ENCODE measurements at places on chromosomes 7 and 10. TPM values are rescaled to one million over a fixed set of nuclear protein-coding genes. Genes with fewer than 3 reads are reported as not detected.

CHAT gene
- not detected for total RNA-seq

EIF3A gene
- total RNA-seq, result 146 TPM

SEMA3D gene
- total RNA-seq, result 19.4 TPM

ZC3HAV1 gene
- 43.0 TPM for total RNA-seq

NRG3 gene
- not detected for total RNA-seq

DNA sequence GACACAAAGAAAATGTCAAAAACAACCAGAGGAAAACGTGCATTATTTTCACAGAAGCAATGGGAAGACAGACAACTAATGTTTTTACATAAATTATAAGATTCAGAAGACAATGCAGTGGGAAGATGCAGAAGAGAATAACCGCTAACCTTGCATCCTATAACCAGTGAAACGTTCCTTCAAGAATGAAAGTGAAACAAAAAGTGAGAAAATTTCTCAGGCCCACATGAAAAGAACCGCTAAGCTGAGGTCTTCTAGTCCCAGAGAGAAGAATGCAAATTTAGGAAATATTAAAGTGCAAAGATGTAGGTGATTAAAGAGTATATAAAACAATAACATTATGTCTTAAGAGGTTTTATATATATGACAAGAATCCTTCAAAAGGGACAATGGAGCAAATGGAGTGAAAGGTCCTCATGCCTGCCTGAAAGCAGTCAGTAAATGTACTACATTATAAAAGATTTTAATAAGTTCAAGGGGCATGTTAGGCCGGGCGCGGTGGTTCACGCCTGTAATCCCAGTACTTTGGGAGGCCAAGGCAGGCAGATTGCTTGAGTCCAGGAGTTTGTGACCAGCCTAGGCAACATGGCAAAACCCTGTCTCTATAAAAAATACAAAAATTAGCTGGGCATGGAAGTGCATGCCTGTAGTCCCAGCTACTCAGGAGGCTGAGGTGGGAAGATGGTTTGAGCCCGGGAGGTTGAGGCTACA, 43.1 kb upstream of the DDC start:
- no peak for DNase-seq

DNA sequence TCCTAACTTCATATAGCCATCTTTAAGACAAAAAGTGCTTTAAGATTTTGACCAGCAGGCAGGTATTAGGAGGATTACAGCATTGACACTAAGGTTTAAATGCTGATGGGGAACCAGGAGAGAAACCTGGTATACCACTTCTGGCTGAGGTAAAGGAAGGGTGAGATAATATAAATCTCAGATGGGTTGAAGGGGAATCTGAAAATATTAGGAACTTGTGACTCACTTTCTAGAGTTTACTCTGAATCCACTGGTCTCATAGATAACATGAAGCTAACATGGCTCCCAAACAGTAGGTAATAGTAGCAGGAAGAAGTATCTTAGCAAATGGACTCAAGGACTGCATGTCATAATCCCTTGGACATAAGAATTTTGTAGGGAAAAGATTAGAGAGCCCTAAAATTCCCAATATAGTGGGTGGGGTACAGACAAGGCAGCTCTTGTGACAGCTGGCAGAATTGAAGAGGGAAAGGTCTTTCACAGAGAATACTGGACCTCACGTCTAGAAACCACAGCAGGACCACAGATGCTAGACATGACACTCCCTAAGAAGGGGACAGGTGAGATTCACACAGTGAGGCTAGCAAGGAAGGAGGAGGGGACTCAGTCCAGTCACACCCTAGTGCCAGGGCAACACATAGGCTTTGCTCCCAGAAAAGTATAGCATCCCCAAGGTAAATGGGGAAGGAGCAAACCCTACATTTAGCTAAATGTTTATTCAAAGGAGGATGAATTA, 3.5 kb downstream of the PTTG1IP2 start:
- DNase-seq, result no peak

DNA sequence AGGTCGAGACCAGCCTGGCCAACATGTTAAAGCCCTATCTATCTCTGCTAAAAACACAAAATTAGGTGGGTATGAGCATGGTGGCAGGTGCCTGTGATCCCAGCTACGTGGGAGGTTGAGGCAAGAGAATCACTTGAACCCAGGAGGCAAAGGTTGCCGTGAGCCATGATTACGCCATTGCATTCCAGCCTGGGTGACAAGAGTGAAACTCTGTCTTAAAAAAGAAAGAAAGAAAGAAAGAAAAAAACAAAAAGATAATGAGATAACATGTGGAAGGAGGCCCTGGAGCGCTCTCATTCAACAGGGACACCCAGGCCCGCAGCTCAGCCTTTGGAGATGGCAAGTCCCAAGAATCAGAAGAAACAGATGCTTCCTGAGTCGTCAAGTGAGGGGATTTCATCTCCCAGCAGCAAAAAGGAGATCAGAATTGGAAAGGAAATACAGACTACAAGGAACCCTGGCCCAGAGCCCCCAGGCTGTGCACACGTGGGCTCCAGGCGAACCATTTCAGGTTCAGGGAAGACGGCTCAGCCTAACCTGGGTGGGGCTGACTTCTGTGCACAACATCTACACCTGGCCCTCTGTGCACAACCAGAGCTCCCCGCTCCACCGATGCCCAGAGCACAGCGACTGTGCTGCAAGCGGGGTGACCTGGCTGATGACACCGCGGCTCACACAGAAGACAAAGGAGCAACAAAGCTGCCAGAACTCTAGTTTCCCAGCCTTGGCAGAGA, 33.3 kb downstream of the GNA12 start:
- DNase-seq, result no peak

DNA sequence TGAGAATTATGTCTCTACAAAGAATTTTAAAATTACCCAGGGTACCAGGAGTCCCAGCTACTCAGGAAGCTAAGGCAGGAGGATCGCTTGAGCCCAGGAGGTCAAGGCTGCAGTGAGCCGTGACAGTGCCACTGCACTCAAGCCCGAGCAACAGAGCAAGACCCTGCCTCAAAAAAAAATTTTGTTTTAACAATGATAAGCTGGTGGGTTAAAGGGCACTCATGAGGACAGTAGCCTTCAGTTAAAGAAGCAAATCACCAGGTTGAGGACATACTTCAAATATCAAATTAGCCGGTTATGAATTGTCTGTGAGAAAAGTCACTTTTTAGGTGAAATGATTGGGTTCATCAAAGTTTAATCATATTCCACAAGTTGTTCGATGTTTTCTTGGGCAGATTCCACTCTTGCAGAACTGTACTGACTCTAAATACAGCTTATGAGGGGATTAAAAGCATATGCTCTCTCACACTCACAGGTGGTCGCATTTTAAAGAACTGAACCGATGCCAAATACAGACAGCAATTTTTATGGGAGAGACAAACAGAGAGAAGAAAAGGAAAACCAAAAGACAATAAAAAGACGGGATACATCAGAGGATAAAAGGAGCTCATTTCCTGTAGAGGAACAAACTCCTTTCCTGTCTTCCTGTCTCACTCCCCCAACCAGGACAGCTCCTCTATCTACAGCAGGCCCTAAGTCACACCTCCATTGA, 582.8 kb upstream of the NRP1 start:
- no peak for DNase-seq

DNA sequence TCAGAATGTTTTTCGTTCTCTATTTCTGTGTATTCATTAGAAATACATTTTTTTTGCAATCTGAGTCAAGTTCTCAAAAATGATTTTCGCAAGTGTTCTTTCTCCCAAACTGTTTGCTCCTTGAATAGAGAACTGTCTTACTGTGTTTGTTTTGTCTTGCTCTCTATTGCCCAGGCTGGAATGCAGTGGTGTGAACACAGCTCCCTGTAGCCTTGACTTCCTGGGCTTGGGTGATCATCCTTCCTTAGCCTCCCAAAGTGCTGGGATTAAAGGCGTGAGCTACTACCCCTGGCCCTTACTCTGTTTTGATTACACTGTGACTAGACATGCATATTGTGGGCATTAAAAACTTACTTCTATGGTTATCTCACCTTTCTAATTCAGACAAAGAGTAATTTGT, 56.7 kb downstream of the LUC7L2 start:
- DNase-seq, result no peak

DNA sequence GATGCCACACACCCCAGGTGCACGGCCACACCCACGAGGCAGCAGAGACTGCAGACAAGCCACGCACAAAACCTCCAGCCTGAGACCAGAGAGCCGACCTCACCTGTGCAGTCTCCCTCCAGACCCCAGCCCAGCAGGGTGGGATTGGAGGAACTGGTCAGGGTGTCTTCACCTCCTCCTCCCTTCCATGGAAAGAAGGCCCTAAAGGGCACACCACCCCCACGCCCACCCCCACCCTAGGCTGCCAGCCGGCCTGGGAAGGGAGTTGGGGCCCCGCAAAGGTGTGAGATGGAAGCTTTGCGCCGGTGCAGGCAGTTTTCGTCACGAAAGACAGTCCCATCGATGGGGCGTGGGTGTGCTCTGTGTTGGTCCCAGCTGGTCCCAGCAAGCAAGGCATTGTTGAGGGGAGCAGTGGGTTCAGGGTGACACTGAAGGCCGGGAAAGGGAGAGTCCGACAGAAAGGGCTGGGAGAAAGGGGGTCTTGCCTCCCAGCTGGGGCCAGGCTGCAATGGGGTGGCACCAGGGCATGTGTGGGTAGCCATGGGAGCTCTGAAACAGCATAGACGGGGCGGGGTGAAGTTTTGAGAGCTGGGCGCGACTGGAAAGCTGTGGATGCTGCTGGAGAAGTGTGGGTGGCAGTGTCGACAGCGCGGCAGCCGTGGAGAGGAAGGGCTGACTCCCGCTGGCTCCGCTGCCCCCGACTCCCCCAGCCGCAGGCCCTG, 349.2 kb downstream of the GLRX3 start:
- no peak for DNase-seq

GRCh38 chr7:50757703-50758390, 24.8 kb downstream of the GRB10 start:
- no peak for DNase-seq

- no peak for DNase-seq
Observed at GRCh38 chr10:8129438-8129837, 75.0 kb downstream of the GATA3 start.

GRCh38 chr7:94045581-94045980, 41.4 kb upstream of the BET1 start:
- no peak for DNase-seq

- no peak for DNase-seq
Observed at GRCh38 chr7:129090300-129090907, 35.5 kb upstream of the TNPO3 start.

DNA sequence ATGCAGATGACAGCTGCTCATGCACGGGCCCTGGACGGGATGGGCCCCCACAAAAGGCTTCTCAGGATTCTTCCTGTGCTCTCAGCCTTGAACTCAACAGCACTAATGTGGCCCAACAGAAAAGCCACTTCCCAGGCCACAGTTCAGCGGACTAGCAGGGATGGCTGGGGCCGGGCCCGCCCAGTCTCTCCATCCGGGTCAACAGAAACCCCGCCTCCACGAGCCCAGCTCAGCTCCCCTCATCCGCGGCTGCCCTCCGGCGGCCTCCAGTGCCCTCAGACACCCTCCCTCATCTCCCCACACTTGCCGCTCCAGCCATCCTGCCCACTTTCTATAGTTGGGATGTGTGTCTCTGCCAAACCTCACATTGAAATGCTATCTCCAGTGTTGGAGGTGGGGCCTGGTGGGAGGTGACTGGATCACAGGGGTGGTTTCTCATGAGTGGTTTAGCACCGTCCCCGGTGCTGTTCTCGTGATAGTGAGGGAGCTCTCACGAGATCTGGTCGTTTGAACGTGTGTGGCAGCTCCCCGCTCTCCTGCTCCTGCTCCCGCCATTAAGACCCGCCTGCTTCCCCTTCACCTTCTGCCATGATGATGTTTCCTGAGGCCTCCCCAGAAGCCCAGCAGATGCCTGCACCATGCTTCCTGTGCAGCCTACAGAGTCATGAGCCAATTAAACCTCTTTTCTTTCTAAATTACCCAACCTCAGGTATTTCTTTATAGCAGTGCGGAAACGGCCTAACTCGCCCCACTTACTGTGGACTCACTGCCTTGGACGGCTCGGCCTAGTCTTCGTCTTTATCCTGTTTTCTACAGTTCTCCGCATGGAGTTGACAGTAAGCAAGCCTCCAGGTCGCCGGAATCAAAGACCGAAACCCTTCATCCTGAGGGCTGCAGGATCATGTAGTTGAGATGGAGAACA, 169.9 kb upstream of the RNF32 start:
- DNase-seq, result peak; percentile 81

DNA sequence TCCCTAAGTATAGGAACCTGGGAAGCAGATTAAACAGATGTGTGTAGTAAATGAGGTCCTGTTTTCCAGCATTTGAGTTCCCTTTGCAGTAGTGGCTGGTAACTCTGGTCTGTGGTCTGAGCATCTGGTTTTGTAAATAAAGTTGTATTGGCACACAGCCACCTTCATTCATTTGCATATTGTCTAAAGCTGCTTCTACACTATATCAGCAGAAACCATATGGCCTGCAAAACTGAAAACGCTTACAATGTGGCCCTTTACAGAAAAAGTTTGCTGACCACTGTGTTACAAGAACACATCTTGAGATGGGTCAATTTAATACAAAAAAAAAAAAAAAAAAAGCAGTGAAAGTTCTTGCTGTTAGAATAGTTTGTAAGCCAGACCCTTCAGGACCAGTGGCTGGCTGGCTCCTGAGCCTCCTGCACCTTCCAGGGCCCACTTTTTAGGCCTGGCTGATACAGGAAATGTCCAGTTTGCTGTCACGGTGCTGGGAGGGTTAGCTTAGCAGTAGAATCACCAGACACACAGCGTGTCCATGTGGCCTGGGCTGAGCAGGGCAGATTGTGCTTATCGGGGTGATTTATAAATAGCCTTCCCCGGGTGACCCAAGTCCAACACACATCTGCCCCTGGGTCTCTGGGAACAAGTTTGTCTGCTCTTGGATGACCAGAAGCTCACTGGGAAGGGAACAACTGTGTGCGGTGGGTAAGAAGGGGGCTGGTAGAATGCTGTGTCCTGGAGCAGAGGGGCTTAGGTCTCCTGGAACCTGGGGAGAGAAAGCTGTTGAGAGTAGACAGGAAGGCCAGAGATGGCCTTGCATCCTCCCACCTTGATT, 1.4 kb downstream of the C10orf71 start:
- no peak for DNase-seq

All from osteocyte (in vitro differentiated cells).